Stimulated activated CD8-positive, alpha-beta memory T cell treated with anti-CD3 and anti-CD28 coated beads, Interleukin-7, amount 100 ng/mL, for 4 hours (primary cell): ENCODE measurements at places on chromosomes 11 and 22.

GRCh38 chr11:121304759-121305158 lies 12.2 kb downstream of the SC5D start:
- DNase-seq, result no peak

DNA sequence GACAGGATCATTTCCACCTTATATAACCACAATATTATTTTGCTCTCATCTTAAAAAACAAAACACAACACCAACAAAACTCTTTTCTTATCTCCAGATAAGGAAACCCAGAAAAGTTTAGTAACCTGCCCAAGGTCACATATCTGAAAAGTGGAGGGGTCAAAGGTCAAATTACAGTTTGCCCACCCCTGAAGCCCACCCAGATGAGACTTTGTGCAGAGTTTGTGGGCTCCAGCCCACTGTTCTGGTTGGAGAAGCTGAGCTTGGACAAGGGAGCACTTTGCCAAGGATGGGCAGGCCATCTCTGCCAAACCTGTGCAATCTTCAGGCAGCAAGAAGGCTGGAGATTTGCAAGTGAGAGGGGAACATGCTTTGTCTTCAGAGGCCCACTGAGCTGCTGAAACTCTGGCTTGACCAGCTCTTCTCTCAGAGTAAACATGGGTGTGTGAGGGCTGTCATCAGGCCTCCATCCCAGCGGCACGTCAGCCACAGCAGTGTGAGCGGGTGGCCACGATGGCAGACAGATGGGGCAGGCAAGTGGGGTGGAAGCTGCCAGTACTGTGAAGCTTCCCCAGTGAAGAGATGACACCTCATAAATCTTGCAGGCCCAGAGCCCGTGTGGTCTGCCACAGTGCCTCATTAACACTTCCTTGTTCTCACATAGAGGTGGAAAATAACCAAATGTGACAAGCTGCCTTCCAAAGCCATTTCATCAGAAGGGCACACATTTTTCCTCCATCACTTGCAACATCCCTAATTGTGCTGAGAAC lies 111.8 kb downstream of the CCDC81 start:
- peak; percentile 21 for DNase-seq

DNA sequence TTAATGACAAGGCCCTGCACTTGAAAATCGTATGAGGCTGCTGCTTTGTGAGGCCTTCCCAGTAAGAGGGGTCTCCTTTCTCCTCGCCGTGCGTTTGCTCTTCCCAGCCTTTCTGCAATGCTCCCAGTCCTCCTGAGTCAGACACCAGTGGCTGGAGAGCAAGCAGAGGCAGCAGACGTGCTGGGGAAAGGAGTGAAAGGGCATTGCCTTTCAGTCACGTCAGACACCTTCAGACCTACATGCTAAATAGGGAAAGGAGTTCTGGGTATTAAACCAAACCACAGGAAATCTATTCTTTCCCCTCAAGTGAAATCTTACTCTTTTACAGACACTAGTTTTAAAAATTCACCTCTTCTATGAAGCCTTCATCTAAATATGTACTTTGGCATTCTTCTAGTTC lies 274.8 kb downstream of the NTM start:
- no peak for DNase-seq

DNA sequence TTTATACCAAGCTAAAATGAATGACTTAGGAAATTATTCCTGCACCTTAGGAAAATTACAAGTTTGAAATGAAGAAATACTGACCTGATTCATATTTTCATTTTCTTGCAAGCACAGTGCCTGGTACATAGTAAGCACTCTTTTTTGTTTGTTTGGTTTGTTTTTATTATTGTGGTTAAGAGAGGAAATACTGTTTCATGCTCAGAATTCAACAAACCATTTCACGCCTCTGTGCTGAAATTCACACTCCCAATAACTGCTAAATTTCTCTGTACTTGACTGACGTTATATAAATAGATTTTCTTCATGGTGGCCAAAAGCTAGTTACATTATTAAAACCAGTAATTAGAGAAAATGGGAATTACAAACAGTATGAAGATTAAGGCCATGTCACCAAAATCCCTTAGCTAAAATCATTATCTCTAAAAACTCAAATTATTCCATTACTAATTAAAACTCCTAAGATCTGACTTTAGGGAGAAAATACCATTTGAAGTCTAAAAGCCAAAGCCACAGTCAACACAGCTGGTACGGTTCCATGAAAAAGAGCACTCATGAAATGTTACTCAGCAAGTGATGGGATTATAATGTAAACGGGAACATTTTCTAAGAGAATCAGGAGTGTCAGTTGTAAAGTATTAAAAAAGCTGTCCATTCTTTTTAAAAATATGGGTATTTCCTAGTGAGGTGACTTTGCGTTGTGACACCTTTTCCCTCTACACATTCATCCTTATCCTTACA lies 77.8 kb upstream of the DDI1 start:
- no peak for DNase-seq

- DNase-seq, result peak; percentile 63
Observed at GRCh38 chr22:41857155-41857859, 24.4 kb downstream of the SREBF2 start.

DNA sequence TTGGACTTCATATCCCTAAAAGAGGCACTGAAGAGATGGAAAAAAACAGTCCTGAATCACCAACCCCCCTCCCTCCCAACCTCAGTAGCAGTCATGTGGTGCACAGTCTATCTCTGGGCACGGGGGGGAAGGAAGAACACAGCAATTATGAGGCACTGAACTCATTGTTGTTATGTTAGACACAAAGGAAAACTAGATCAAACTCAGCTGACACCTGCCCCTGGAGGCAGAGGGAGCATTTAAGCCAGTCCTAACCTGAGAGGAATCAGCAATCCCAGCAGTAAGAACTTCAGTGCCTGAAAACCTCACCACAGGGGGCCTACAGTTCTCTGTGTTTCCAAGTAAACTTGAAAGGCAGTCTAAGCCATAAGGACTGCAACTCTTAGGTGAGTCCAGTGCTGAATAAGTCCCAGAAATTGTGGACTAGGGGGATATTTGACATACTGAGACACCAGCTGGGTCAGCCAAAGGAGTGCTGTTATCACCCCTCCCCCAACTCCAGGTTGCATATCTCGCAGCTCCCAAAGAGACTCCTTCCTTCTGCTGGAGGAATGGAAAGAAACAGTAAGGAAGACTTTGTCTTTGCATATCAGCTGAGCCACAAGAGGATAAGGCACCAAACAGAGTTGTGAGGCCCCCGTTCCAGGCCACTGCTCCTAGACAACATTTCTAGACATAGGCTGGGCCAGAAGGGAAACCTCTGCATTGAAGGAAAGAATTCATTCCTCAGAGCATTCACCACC lies 72.5 kb downstream of the GLYATL1 start:
- DNase-seq, result no peak

DNA sequence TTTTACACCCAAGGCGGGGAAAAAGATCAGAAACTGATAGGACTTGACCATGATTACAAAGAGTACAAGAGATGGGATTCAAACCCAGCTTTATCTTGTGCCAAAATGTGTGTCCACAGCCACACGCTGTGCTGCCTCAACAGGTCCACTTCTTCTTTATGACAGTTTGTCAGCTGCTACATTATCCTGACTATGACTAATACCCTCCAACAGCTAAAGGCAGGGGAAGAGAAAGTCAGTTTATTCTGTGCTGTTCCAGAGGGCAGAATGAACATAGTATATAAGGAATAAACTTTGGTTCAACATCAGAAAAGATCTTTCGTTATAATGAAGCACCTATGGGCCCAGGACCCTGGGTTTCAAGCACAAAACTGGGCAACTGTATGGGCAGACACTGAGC lies 668.2 kb upstream of the TENM4 start:
- no peak for DNase-seq
